Psoas muscle (tissue), 8 donors: ENCODE measurements at places on chromosomes 13 and 19. TPM values are rescaled to one million over a fixed set of nuclear protein-coding genes. Genes with fewer than 3 reads are reported as not detected.
A peak's percentile ranks its signal among the peaks of the same experiment; 100 is the strongest.

DNA sequence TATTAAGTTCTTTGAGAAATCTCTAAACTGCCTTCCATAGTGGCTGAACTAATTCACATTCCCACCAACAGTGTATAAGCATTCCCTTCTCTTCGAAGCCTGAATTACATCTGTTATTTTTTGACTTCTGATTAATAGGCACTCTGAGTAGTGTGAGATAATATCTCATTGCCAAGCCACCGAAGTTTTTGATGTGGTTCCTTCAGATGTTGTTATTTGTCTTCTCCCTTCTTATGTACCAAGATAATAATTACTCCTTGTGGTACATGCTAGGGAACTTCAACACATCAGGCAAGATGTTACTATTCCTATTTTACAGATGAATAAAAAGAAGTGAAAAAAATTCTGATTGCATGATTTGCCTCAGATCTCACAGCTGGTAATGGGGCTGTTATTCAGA is 70.9 kb downstream of the KCTD12 start:
- DNase-seq, result no peak

- no peak for DNase-seq
Measured at GRCh38 chr19:23969630-23970029, 54.9 kb downstream of the ZNF726 start.

DNA sequence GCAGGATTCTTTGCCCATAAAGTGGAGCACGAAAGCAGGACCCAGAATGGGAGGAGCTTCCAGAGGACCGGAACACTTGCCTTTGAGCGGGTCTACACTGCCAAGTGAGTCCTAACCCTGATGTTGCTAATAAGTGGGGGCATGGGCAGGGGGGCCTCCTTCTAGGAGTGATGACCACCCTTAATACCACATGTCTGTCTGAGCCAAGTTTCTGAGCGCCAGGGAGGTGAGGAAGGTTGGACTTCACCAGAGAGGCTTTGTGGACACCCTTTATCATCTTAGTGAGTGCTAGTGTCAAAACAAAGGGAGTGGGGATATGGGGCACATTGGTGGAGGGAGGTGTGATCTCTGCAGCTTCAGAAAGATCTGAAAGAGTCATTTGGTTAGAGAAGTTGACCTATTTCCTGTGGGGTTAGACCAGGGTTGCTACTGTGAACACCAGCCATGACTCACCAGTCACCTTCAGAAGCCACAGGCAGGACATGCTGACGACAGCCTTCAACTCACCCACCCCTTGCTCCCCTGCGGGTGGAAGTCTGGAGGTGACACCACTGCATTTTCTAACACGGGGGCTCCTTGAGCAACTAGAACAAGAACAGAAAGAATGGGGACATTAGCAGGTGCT is 8.8 kb downstream of the ALOX5AP start:
- no peak for DNase-seq

- DNase-seq, result no peak
Measured at GRCh38 chr13:94713561-94714182, 1.3 kb upstream of the SOX21 start.

- no peak for DNase-seq
Measured at GRCh38 chr19:38891771-38892170, 7.6 kb downstream of the SIRT2 start.

DNA sequence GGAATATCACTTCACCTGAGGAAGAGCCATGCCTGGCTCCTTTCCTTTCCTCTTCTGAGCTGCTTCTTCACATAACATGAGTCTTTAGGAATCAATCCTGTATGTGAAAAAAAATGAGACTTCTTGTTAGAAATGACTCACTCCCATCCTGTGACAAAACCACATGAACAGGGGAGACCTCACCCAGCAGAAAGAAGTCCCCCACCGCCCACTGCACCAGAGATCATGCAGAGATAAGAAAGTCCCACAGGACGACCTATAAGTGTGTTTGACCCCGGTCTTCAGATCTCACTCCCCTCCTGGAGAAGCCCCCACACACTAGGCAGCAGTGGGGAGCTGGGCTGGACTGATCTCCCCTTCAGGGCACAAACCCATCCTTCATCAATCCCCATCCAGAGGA is 7.8 kb downstream of the ZNF600 start:
- DNase-seq, result no peak

- DNase-seq, result no peak
Measured at GRCh38 chr13:106314417-106314816, 221.0 kb downstream of the EFNB2 start.

GRCh38 chr19:42123765-42124164 is 8.5 kb downstream of the POU2F2 start:
- DNase-seq, result no peak

GRCh38 chr13:110648146-110648819 is 32.9 kb downstream of the NAXD start:
- DNase-seq, result no peak

- DNase-seq, result no peak
Measured at GRCh38 chr13:41767801-41768200, 193.1 kb downstream of the VWA8 start.

- DNase-seq, result no peak
Measured at GRCh38 chr19:46402725-46403124, 10.6 kb downstream of the CCDC8 start.

DNA sequence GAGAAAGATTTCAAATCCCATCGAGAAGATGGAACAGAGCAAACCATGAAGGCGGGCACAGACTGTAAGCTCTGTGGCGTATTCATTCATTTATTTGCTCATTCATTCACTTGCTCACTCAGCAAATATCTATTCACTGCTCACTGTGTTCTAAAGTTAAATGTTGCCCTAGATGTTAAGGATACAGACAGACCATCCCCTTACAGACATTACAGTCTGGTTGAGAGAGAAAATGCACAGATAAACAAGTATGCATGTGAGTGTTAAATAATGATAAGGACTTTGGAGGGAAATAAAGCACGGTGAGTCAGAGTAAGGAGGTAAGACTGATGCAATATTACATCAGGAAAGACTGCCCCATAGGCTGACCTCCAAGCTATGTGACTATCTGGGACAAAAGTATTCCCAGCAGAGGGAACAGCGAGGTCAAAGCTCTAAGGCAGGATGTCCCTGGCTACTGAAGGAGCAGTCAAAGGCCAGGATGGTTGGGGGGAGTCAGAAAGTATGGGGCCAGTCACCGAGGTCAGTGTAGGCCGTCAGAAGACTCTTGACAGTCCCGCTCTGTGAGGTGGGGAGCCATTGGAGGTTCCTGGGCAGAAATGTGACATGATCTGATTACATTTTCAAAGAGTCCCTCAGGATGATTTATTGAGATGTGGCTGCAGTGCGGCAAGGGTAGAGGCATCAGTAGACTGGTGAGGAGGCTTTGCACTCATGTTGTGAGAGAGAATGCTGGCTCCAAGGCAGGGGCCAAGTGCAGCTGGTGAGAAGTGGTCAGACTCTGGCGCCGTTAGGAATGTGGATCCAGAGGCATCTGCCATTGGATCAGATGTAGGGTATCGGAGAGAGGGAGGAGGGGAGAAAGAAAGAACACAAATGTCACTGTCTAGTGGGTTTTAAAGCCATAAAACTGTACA is 37.9 kb downstream of the MBNL2 start:
- peak; percentile 46 for DNase-seq

DNA sequence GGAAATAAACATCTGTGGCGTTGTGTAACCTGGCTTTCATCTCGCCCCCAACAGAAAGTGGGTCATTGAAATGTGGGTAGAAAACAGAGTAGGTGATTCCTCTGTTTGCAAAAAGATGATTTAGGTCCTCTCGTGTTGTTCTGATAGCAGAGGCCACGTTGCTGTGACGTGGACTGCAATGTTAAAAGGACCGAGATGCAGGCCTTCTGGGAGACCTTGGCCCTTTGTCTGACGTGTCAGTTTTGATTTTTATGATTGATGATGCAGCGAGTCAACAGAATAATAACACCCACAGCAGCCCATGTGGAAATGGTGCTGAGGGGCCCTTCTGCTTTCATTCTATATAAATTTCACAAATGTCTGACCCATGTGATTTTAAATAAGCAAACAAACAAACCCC is 68.9 kb downstream of the FGF9 start:
- DNase-seq, result no peak

DNA sequence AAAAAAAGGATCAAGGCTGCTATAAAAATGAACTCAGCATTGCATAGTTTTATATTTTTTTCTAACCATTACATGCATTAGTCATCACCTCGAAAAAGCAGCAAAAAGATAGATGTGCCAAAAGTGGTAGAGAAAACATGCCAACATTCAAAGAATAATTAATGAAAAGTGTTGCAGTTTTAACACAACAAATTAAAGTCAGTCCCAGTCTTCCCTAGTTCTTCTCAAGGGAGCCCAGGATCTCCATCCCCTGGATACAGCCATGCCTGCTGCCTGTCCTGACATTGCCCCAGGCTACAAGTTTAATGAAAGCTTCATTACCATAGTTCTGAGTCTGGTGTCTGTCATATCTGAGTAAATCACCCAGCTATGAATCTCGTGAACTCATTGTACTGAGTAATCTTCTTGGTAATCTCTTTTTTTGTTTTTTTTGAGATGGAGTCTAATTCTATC is 116.6 kb upstream of the KLF12 start:
- no peak for DNase-seq

- DNase-seq, result no peak
Measured at GRCh38 chr19:29321116-29321515, 108.2 kb upstream of the UQCRFS1 start.

DNA sequence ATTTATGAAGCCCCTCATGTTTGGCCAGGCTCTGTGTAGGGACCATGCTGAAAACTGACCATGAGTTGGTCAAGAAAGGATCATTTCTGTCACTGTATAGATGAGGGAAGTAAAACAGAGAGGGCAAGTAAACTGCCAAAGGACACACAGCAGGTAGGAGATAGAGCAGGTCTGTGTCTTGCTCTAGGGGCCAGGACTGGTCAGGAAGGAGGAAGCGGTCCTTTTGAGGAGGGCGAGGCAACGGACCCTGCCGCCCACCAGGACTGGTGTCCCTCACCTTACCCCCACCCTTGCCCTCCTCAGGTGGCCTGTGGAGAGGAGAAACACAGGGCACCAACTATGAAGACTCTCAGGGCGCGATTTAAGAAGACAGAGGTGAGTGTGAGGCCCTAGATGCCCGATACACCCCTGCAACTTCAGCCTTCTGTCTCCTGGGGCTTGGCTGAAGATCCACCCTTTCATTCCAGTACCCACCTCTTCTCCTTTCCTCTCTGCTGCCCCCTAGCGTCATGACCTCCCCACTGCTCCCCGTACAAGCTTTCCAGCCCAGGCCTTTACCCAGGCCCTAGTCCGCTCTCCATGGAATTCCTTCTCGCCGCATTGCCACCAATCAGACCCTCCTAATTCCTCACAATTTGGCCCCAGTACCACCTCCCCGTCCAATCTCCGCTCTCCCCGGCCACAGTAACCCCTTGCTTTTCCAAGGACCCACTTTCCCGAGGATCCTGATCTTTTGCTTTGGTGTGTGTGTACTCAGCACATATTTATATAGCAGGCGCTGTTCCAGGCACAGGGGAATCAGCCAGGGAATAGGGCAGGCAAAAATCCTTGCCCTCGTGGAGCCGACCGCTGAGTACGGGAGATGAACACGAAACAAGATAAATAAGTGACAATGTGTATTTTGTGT is 3.9 kb downstream of the ANKRD24 start:
- peak; percentile 68 for DNase-seq

- peak; percentile 56 for DNase-seq
Measured at GRCh38 chr19:48999481-49000325, 6.0 kb downstream of the RUVBL2 start.

- no peak for DNase-seq
Measured at GRCh38 chr13:108734676-108735075, 105.3 kb downstream of the MYO16 start.

DNA sequence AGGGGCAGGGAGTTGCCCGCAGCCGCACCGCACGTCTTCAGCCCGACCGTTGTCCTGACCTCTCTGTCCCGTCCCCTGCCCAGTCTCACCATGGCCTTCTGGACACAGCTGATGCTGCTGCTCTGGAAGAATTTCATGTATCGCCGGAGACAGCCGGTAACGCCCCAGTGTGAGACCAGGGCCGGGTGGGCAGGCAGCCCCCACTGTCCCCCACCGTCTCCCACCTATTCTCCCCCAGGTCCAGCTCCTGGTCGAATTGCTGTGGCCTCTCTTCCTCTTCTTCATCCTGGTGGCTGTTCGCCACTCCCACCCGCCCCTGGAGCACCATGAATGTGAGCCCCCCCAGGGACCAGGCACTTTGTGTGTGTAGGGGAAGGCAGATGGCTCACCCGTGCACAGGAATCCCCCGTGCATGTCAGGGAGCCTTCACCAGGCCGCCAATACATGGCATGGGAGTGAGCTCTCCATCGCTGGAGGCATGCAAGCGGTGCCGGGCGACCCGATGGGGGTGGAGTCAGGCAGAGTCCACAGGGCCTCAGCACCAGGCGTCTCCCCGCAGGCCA is 1.4 kb downstream of the ABCA7 start:
- DNase-seq, result no peak

DNA sequence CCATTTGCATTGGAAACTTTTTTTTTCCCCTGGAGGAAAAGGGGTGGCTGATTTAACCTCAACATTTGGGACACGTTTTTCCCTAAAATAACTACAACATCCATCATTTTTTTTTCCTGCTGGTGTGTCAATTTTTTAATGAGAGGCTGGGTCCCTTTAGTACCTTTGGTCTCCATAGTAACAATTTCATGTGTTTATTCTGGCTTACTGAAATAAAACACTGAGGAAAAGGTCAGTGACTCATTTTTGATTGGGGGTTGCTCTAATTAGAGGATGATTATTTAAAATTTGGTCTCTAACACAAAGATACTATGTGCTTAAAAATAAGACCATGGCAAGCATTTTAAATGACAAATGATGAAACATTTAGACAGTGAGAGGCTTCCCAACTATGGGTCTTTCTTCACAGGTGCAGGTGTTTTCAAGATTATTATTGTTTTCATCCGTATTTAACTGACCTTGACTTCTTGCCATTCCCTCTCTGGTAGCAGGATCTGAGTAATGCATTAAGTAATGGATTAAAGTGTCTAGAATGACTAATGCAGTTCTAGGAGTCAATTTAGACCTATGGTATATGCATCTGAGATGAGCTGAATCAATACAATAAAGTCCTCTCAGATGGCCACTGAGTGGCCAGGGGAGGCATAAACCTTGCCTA is 406.4 kb downstream of the KCNRG start:
- no peak for DNase-seq

GRCh38 chr19:3274245-3274941 is 49.9 kb downstream of the CELF5 start:
- no peak for DNase-seq

GRCh38 chr13:42272115-42272803 is at the start of gene AKAP11:
Gene AKAP11, plus strand, starts transcription at chr13:42272152. Its CDS starts 14,197 bp downstream, at chr13:42286349.
- DNase-seq, result peak; percentile 72

The C19orf73 gene
- total RNA-seq, result 1.5 TPM

The URI1 gene
- total RNA-seq, result 67.5 TPM

The COX6B1 gene
- total RNA-seq, result 631 TPM

The EDNRB gene
- 7.9 TPM for total RNA-seq

The LMTK3 gene
- 0.14 TPM for total RNA-seq

The CGB7 gene
- 0.36 TPM for total RNA-seq

The GNA15 gene
- 1.9 TPM for total RNA-seq

The KRTDAP gene
- total RNA-seq, result not detected

The EHD2 gene
- 30.9 TPM for total RNA-seq

The NLRP5 gene
- total RNA-seq, result not detected

The CEACAM3 gene
- total RNA-seq, result not detected

The LGALS7B gene
- not detected for total RNA-seq

The ACP5 gene
- total RNA-seq, result 1.7 TPM
